Heart right ventricle (tissue), 16 donors: ENCODE measurements at places on chromosomes 7 and 10. TPM values are rescaled to one million over a fixed set of nuclear protein-coding genes. Genes with fewer than 3 reads are reported as not detected.

GRCh38 chr7:107697321-107698049 is 36.9 kb downstream of the SLC26A4 start:
- no peak for DNase-seq

GRCh38 chr10:95837356-95837776 is 70.4 kb upstream of the CC2D2B start:
- no peak for DNase-seq

DNA sequence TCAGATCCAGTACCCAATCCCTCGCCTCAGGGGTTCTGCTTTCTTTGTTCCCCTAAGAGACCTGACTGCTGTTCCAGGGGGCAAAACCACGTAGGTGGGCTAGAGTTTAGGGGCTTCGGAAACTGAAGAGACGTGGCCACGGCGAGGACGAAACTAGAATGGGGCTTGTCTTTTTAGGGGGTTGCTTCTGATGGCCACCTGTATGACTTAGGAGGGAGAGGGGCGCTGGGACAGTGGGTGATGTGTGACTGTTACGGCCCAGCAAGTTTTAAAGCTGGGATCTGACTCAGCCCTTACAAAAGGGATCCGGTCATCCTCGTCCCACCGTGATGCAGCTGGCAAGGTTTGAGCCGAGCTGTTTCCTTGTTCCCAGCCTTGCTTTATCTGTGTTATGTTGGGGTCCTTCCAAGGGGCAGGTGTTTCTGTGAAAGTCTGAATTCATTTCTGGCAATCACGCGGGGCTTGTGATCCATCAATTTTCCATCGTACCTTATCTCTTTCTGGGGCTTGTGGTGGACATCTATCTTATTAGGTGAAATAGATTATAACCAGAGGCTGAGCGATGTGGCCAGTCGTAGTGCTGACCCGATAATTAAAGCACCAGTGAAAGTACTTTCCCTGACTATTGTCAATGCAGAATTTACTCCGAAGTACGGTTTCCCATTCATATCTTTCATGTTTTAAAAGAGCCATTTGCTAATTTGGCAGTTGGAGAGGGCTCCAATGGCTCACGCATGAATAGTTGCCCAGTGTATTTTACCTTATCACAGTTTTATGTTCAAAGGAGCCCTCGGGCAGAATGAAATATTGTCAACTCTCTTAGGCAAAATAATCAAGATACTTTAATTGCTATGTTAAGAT is 830 bp downstream of the MET start:
- no peak for DNase-seq

GRCh38 chr10:6267941-6268340 is 65.2 kb downstream of the PFKFB3 start:
- DNase-seq: no peak

Gene AUTS2
- total RNA-seq: 8.6 TPM

- no peak for DNase-seq
Observed at GRCh38 chr10:31959461-31960173, 31.0 kb upstream of the ARHGAP12 start.

Gene SSMEM1
- total RNA-seq: not detected
